ENCODE measurements at places on chromosomes 1 and 21. TPM values are rescaled to one million over a fixed set of nuclear protein-coding genes. Genes with fewer than 3 reads are reported as not detected.

The REG4 gene
- polyA plus RNA-seq: 79.4 TPM

The BSND gene
- polyA plus RNA-seq: 0.21 TPM

The SMIM34 gene
- not detected for polyA plus RNA-seq

The AMY1A gene
- polyA plus RNA-seq: not detected

The KRTAP19-3 gene
- not detected for polyA plus RNA-seq

The IL12RB2 gene
- not detected for polyA plus RNA-seq

The OR2M3 gene
- not detected for polyA plus RNA-seq

The HENMT1 gene
- 3.8 TPM for polyA plus RNA-seq

The ISG20L2 gene
- 13.5 TPM for polyA plus RNA-seq

The OR2T11 gene
- not detected for polyA plus RNA-seq

The USH2A gene
- polyA plus RNA-seq: not detected

The C1orf94 gene
- polyA plus RNA-seq: not detected

The SGIP1 gene
- 3.5 TPM for polyA plus RNA-seq

The ADAMTS1 gene
- polyA plus RNA-seq: 144 TPM

The RHD gene
- 0.19 TPM for polyA plus RNA-seq

The GJA9 gene
- polyA plus RNA-seq: 0.34 TPM

The LORICRIN gene
- not detected for polyA plus RNA-seq

The MSH4 gene
- 0.19 TPM for polyA plus RNA-seq

The USP25 gene
- 22.2 TPM for polyA plus RNA-seq

The TTC22 gene
- 9.0 TPM for polyA plus RNA-seq

The SLC45A3 gene
- polyA plus RNA-seq: 4.6 TPM

The BACE2 gene
- polyA plus RNA-seq: 35.6 TPM

The TPTE gene
- polyA plus RNA-seq: not detected

The TCHHL1 gene
- polyA plus RNA-seq: not detected

The KLHDC9 gene
- polyA plus RNA-seq: 4.5 TPM

All from hepatocyte (in vitro differentiated cells).